ENCODE measurements at places on chromosomes 13 and 19.

- DNase-seq = no peak
Observed at GRCh38 chr13:48648446-48648845, 5.3 kb upstream of the CYSLTR2 start.

- peak; percentile 29 for DNase-seq
Observed at GRCh38 chr19:30670562-30671366, 298.6 kb downstream of the ZNF536 start.

DNA sequence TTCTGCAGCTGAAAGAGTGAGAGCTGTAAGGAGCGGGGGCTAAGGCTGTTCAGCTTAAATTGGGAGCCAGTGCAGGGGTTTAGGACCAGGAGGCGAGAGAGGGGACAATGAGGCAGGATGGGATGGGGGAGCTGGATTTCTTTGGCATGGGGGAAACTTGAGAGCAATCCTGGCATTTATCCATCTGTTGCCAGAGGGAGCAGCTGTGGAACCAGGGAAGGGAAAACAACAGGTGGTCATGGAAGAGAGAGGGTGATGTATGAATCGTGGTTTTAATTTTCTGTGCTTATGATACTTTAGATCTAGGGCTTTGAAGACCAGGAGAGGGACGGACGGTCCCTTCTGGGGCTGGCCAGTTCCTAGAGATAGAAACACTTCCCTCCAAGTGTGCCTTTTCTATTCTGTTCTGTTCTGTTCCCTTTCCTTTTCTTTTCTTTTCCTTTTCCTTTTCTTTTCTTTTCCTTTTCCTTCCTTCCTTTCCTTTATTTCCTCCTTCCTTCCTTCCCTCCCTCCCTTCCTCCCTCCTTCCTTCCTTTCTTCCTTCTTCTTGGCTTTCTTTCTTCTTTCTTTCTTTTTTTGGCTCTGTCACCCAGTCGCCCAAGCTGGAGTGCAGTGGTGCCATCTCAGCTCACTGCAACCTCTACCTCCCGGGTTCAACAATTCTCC is 16.0 kb upstream of the CCL25 start:
- no peak for DNase-seq

DNA sequence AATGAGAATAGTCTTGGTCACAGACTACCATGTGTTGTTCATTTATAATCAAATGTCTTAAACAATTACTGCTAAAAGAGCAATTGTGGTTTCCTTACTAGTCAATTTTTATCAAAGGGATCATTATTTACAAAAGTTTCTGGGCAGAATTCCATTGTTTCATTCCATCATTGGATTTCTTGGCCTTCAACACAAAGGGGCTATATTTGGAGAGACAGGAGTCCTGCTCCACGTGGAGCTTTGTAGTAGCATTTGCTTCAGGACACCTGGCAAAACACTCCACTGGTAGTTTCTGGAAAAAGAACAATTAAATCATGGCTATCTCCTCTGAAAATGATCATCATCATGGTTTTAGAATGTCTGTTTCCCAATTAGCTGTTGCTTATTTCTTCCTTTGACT is 22.3 kb upstream of the STARD13 start:
- DNase-seq = no peak

GRCh38 chr13:97528518-97528917 is 94.5 kb downstream of the RAP2A start:
- DNase-seq = no peak

GRCh38 chr19:33473653-33474305 is 47.8 kb downstream of the PEPD start:
- peak; percentile 37 for DNase-seq

DNA sequence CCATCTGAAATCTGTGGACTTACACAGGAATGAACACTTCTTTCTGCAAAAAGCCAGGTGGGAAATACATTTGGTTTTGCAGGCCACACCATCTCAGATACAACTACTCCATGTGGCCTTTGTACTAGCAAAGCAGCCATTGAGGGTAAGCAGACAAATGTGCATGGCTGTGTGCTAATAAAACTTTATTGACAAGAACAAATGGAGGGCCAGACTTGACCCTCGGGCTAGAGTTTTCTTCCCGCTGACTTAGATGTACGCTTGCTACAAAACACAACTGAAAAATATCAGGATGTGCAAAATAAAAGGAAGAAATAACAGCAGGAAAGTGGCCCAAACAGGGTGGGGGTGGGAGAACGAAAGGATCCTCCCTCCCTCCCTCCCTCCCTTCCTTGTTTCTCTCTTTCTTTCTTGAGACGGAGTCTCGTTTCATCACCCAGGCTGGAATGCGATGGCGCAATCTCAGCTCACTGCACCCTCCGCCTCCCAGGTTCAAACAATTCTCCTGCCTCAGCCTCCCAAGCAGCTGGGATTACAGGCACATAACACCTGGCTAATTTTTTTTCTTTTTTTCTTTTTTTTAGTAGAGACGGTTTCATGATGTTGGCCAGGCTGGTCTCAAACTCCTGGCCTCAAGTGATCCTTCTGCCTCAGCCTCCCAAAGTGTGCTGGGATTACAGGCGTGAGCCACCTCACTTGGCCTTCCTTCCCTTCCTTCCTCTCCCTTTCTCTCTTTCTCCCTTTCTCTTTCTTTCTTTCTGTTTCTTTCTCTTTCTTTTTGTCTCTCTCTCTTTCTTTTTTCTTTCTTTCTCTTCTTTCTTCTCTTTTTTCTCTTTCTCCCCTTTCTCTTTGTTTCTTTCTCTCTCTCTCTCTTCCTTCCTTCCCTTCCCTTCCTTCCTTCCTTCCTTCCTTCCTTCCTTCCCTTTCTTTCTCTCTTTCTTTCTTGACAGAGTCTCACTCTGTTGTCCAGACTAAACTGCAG is 29.3 kb downstream of the CCL25 start:
- DNase-seq = no peak

DNA sequence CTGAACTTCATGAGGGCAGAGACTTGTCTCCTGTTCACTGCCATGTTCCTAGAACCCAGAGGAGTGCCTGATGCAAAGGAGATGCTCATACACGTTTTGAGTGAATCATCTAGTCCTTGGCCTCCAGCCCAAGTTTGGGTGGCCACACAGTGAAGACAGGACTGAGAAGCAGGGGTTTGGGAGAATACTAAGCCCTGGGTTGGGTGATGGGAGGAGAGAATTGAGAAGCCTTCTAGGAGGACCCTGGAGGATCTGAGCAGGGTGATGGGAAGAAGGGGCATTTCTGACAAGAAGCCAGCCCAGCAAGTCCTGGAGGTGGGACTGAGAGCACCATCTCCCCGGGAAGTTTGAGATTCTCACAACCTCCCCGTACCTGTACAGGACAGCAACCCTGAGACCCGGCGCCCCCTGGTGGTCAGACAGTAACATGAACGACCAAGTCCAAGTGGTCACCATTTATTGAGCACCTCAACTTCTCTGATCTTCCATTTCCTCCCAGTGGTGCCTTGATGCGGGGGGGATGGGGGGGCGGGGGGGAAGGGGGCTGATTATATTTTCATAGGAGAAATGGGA is 11.0 kb downstream of the CTU1 start:
- DNase-seq = peak; percentile 72

DNA sequence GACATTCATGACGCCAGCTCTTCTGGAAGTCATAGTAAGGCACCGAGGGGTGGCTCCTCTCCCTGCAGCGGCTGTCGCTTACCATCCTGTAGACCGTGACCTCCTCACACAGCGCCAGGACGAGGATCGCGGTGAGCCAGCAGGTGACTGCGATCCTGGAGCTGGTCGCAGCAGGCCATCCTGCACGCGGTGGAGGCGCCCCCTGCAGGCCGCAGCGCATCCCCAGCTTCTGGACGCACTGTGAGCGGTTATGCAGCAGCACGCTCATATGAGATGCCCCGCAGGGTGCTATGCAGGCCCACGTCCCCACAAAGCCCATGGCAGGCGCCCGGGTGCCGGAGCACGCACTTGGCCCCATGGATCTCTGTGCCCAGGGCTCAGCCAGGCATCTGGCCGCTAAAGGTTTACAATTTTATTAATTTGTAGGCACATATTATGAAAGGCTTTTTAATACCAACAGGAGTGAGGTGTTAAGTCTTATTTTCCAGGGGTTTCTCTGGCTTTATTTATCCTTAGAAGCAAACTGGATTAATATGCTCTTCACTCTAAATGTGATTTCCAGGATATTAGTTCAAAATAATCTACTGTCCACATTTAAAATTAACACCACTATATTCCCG is 35.6 kb upstream of the PSPC1 start:
- peak; percentile 93 for DNase-seq

- no peak for DNase-seq
Observed at GRCh38 chr13:105083992-105084391, 1451.5 kb downstream of the EFNB2 start.

DNA sequence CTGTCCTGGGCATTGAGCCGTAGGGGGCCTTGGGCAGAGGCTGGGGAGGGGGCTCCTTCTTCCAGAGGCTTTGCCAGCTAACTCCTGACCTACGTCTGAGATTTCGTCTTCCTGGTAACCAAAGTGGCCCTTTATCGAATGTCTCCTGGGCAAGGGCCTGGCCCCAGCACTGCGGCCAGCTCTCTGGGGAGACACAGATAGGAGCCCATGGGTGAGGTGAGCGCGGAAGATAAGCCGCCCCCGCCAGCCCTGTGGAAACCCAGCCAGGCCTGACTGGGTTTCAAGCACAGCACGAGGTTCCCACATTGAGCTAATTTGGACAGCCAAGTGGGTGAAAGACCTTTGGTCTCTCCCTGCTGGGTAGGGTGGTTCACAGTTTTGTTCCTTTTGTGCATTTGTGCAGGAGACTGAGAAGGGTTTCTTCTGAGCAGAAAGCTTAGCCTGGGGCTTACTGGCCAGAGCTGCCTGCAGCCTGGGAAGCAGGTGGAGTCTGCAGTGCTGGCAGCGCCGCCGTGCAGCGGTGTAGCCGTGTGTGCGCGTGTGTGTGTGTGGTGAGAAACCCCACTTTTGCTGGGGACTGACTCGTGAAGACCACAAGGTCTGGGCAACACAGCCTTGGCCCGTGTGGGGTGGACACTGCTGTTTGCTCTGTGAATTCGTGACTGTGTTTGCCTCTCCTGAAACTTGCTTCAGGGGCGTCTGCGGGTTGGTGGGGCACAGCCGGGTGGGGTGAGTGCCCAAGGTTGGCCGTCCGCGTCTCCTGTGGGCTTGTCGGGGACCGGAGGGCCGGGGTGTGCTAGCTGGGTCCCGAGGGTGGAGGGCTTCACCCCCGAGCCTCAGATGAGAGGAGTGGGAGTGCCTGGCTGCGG is 2.5 kb downstream of the BSG start:
- peak; percentile 67 for DNase-seq

DNA sequence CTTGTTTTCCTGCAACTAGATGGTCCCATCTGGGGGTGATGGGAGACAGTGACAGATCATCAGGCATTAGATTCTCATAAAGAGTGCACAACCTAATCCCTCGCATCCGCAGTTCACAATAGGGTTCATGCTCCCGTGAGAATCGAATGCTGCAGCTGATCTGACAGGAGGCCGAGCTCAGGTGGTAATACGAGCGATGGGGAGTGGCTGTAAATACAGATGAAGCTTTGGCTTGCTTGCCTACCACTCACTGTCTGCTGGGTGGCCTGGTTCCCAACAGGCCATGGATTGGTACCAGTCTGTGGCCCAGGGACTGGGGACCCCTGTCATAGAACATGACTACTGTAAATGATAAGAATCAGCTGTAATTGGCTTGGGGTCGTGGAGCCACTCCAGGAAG is 28.0 kb downstream of the WDR88 start:
- no peak for DNase-seq

DNA sequence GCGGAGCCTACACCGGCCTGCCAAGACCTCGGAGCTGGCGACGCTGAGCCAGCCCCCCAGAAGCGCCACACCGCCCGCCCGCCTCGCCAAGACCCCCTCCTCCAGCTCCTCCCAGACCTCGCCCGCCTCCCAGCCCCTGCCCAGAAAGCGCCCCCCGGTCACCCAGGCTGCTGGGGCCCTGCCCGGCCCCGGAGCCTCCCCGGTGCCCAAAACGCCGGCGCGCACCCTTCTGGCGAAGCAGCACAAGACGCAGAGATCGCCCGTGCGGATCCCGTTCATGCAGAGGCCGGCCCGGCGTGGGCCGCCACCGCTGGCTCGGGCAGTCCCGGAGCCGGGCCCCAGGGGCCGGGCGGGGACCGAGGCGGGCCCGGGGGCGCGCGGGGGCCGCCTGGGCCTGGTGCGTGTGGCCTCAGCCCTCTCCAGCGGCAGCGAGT is 10.2 kb downstream of the C19orf25 start:
- no peak for DNase-seq

DNA sequence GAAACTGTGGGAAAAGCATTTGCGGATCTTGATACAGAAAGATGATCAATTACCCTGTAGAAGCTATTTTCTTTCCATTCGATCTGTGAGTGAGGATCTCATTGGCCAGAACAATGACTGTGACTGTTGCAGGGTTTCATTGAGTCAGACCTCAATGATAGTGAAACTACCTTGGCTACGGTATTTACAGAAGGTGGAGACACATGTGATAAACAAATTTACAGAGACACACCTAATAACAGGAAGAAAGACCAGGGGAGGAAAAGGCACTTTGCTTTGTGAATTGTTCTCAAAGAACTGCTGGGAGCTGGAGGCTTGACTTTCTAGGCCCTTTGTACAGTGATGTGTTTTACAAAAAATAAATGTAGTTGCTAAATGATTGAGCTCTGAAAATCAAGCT is 19.9 kb upstream of the ARGLU1 start:
- no peak for DNase-seq

- no peak for DNase-seq
Observed at GRCh38 chr13:109883181-109884180, 97.1 kb upstream of the IRS2 start.

DNA sequence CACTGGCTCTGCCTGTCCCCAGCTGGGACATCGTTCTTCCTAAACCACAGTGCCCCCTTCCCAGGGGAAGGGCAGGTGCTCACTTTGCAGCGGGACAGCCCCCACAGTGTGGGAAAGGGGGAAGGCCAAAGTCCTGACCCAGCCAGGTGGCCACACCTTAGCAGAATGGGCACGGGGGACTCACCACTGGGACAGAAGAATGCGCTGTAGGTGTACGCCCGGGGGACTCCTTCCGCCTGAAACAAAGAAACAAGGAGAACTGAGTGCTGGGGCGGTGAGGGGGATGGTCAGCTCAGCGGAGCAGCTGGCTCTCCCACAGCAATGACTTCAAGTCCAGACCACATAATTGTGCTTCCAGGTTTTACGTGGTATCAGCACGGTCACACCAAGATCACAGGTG is 49.4 kb downstream of the F2RL3 start:
- no peak for DNase-seq

- DNase-seq = peak; percentile 82
Observed at GRCh38 chr13:110387451-110388107, 80.5 kb downstream of the COL4A2 start.
